T-helper 1 cell treated with Interleukin-12 subunit alpha and Interleukin-12 subunit beta and Interleukin-4 antibody, amounts not matched to agents 30 ng/mL and 1 ng/mL, for 36 hours (primary cell): ENCODE measurements at places on chromosomes 7 and 10. TPM values are rescaled to one million over a fixed set of nuclear protein-coding genes. Genes with fewer than 3 reads are reported as not detected.

LRIT1 gene
- total RNA-seq: not detected in 2 replicates

SDK1 gene
- total RNA-seq: 0.20 and 0.34 TPM in 2 replicates

RHOBTB1 gene
- total RNA-seq: not detected in 2 replicates

GRB10 gene
- 7.2 and 7.6 TPM in 2 replicates for total RNA-seq

CDHR3 gene
- total RNA-seq: 1.9 and 3.1 TPM in 2 replicates

SLC26A3 gene
- total RNA-seq: not detected in 2 replicates

PAX4 gene
- not detected in 2 replicates for total RNA-seq

THSD7A gene
- total RNA-seq: not detected in 2 replicates

CTAGE4 gene
- total RNA-seq: 0.49 and 1.0 TPM in 2 replicates

SKIDA1 gene
- 0.05 TPM in 1 of 2 replicates, not detected in the other for total RNA-seq

GIMAP6 gene
- 167 and 170 TPM in 2 replicates for total RNA-seq

ARHGAP22 gene
- not detected in 2 replicates for total RNA-seq

ANKRD22 gene
- 0.42 TPM in 1 of 2 replicates, not detected in the other for total RNA-seq

CCDC3 gene
- 0.15 and 0.27 TPM in 2 replicates for total RNA-seq

SPDYE16 gene
- total RNA-seq: 0.05 and 0.27 TPM in 2 replicates

TMEM60 gene
- 13.1 and 15.3 TPM in 2 replicates for total RNA-seq

DYNC1I1 gene
- not detected in 2 replicates for total RNA-seq

SLC13A1 gene
- total RNA-seq: not detected in 2 replicates

AMPH gene
- total RNA-seq: not detected in 2 replicates

GRID2IP gene
- 0.10 TPM in 2 replicates for total RNA-seq

PPP1R17 gene
- not detected in 2 replicates for total RNA-seq

TLL2 gene
- total RNA-seq: 0.10 TPM in 1 of 2 replicates, not detected in the other

TAS2R3 gene
- 0.88 and 1.4 TPM in 2 replicates for total RNA-seq

WIPF3 gene
- not detected in 2 replicates for total RNA-seq

HECW1 gene
- total RNA-seq: not detected in 2 replicates

ANKRD2 gene
- 0.32 TPM in 1 of 2 replicates, not detected in the other for total RNA-seq

POLR1F gene
- total RNA-seq: 23.2 and 23.9 TPM in 2 replicates

TBX20 gene
- 0.22 and 0.25 TPM in 2 replicates for total RNA-seq

LRRC4 gene
- not detected in 2 replicates for total RNA-seq

EVX1 gene
- total RNA-seq: not detected in 2 replicates

CUBN gene
- total RNA-seq: 0.39 and 1.4 TPM in 2 replicates

XRCC2 gene
- total RNA-seq: 13.8 and 14.5 TPM in 2 replicates

C10orf62 gene
- not detected in 2 replicates for total RNA-seq

PARD3 gene
- 0.54 and 0.93 TPM in 2 replicates for total RNA-seq

FAM25A gene
- total RNA-seq: not detected in 2 replicates

PLXNA4 gene
- total RNA-seq: 5.9 and 7.8 TPM in 2 replicates

SFR1 gene
- 11.6 and 12.1 TPM in 2 replicates for total RNA-seq

SPAM1 gene
- total RNA-seq: not detected in 2 replicates

ACTR3C gene
- total RNA-seq: 12.8 and 14.1 TPM in 2 replicates

ZNF503 gene
- total RNA-seq: 0.05 TPM in 1 of 2 replicates, not detected in the other

GBX1 gene
- total RNA-seq: not detected in 2 replicates

ENO4 gene
- total RNA-seq: not detected in 2 replicates

ELOVL3 gene
- not detected in 2 replicates for total RNA-seq

TMEM236 gene
- 0.02 and 0.07 TPM in 2 replicates for total RNA-seq

EMX2 gene
- not detected in 2 replicates for total RNA-seq

AFAP1L2 gene
- 3.4 and 3.5 TPM in 2 replicates for total RNA-seq

TMEM130 gene
- total RNA-seq: not detected in 2 replicates

RARRES2 gene
- not detected in 2 replicates for total RNA-seq

PDE1C gene
- not detected in 2 replicates for total RNA-seq

IRF5 gene
- 9.8 and 11.3 TPM in 2 replicates for total RNA-seq

SEPTIN14 gene
- total RNA-seq: not detected in 2 replicates

TSPAN12 gene
- total RNA-seq: 0.39 TPM in 1 of 2 replicates, not detected in the other

PLPP4 gene
- not detected in 2 replicates for total RNA-seq

GIMAP2 gene
- total RNA-seq: 95.5 and 101 TPM in 2 replicates

CDK5 gene
- total RNA-seq: 20.0 and 20.1 TPM in 2 replicates

AKR1C8 gene
- total RNA-seq: 1.4 and 1.9 TPM in 2 replicates

ADAMTS14 gene
- total RNA-seq: 0.07 and 0.15 TPM in 2 replicates
